ENCODE measurements at places on chromosomes 2 and 18. TPM values are rescaled to one million over a fixed set of nuclear protein-coding genes. Genes with fewer than 3 reads are reported as not detected.

GRCh38 chr2:190415794-190416775 is 7.9 kb downstream of the MFSD6 start:
- no peak for DNase-seq

DNA sequence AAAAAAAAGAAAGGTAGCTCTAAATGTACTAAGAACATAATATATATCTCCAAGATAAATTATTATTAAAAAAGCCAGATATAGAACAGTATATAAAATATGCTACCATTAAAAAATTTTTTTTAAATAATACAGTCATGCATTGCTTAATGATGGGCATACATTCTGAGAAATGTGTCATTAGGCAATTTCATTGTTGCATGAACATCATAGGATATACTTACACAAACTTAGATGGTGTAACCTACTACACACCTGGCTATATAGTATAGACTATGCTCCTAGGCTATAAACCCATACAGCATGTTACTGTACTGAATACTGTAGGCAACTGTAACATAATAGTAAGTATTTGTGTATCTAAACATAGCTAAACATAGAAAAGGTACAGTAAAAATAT is 18.3 kb upstream of the LAPTM4A start:
- DNase-seq: no peak

DNA sequence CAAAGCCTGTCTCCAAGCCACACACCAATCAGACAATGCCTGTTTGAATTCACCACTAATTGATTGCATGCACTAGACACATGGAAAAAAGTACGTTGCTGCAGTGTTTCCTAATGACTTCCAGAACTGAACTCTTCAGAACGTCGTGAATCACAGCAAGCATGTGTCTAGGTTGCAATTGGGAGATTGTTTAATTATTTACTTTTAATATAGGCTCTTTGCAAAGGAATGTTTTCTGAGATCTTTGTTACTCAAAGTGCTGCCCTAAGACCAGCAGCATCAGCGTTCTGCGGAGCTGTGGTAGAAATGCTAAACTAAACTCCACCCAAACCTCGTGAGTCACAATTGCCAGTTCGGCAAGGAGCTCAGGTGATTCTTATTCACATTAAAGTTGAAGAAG is 52.7 kb upstream of the CCDC68 start:
- DNase-seq: no peak

NAB1 gene
- 65.5 TPM for total RNA-seq

- DNase-seq: no peak
Observed at GRCh38 chr2:212398316-212398715, 140.3 kb downstream of the ERBB4 start.

ACMSD gene
- total RNA-seq: not detected

HOXD1 gene
- total RNA-seq: not detected

DNA sequence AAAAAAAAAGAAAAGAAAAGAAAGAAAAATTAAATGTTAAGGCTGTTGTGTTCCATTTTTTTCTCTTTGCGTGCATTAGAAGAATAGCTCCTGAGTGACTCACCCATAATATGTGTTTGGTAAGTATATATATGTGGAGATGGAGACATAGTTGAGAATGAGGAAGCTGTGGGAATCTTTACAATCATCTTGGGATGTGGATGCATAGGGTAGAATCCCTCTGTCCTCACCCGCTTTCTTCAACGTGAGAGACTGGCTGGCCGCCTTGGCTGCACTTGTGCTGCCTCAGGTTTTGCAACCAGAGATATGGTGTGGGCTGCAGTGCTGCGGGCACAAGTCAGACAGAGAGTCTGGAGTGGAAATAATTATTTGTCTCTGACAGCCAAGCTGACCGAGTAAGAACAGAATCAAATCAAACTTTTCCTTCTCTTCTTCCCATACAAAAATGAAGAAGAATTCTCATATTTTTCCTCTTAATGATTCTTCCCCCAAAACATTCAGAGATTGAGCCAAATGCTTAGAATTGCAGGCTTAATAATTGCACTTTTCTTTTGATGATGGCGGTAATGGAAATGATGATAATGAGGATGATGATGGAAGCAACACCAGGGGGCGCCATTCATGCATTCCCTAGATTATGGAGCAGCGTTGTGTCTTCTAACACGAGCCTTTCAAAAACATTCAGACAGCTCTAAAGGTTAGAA is 48.5 kb downstream of the SERPINB7 start:
- DNase-seq: peak; percentile 76

ZNF236 gene
- 12.8 TPM for total RNA-seq

ZRANB3 gene
- total RNA-seq: 4.1 TPM

DNA sequence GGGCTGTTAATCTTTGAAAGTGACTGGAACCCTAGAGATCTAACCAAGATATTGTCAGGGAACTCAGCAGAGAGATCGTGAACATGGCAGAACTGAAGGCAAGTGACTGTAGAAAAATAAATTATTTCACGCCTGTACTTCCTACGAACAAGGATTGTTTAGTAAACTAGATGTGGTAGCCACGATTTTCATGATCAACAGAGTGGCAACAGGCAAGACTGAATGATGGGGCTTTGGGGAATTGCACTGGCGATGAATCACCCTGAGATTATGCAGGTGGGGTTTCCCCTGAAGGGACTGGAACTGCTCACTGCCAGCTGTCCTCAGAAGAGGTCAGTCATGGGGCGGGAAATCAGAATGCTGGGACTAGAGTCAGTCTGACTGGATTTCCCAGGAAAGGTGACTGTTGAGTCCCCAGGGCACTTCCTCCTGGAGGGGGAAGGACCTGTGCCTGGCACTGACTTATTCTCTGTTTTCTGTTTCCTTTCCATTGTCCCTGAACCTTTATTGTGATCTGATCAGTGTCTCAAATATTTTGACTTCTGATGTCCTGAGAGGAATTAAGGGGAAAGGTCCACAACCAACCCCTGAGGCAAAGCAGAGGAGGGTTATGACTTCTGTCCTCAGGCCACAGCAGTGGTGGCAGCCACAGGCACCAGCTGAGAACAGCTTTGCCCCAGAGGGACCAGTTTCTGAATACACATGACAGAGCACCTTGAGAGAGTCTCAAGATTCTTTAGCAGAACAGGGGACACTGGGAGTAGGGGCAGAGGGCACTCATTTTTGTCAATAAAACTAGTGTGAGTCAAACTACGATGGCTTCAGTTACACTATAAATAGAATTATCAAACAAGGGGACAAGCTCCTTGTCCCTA is 70.0 kb downstream of the NAB1 start:
- DNase-seq: peak; percentile 47

DCDC2C gene
- not detected for total RNA-seq

DNA sequence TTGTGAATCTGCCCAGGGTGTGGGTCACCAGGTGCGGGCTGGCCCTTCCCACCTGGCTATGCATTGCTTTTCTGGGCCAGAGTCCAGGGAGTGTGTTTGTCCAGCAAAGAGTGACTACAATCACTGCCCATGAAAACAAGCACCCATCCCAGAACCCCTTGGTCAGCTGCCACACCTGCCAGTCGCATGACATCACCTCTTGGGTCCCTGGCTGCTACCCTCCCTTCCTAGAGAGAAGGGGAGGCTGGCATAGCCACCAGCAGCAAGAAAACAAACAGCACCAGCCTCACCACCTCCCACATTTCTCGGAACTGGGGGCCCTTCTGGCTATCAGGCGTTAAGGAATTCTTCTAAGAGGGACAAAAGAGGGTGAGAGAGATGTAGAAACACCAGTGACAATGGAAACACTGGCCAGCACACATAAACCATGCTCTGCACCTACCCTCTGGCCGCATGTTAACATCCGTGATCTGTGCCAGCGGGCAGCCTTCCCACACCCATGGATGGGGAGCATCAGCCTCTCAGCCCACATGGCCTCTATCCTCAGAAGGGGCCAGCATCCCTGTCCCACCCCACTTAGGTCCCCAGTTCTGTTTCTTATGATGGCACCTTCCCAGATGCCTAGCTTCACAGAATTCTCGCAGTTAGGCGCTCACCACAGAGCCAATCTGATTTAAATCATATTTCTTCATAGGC is 109.7 kb upstream of the GLI2 start:
- DNase-seq: no peak

DNA sequence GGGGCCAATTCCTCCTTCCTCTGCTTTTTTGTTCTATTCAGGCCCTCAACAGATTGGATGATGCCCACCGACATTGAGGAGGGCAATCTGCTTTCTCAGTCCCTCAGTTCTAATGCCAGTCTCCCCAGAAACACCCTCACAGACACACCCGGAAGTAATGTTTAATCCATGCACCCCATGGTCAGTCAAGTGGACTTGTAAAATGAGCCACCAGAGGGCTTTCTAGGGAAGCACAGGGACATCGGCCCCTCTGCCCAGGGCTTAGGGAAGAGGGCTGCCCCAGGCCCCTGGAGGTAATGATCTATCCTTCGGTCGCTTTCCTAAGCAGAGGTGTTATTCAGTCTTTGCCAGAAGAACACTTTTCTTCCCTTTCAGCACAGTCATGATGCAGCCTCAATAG is 107.4 kb downstream of the PDCL3 start:
- no peak for DNase-seq

DNA sequence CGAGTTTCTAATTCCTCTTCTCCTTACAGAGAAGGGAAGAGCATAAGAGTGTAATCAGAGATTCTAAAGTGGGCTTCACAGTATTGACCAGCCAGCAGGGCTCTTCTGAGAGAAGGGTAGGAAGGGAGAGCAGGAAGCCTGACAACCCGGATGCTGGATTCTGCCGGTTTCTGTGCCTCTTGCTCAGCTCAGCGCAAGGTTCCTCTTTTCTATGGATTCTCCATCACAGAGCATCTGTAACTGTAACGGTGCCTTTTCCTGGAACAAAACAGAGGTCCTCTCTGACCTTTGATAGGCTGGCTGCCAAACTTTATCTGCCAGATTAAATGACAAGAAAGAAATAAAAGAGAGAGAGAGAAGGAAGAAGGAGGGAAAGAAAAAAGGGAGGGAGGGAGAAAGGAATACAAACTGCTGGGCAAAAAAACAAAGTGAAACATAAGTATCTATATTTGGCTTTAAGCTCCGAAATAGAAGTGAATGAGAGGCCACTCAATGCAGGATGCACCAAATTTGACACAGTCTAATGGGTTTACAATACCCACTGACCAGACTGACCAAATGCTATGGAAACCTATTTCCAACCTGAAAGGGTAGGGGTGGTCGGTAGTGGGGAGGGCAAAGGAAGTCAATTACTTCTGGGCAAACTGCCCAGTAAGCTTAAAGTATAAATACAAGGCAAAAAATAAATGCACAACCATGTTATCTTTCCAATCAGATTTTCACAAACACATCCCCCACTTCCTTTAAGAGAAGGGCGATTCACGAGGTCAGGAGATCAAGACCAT is 59.2 kb downstream of the PIEZO2 start:
- DNase-seq: no peak

DNA sequence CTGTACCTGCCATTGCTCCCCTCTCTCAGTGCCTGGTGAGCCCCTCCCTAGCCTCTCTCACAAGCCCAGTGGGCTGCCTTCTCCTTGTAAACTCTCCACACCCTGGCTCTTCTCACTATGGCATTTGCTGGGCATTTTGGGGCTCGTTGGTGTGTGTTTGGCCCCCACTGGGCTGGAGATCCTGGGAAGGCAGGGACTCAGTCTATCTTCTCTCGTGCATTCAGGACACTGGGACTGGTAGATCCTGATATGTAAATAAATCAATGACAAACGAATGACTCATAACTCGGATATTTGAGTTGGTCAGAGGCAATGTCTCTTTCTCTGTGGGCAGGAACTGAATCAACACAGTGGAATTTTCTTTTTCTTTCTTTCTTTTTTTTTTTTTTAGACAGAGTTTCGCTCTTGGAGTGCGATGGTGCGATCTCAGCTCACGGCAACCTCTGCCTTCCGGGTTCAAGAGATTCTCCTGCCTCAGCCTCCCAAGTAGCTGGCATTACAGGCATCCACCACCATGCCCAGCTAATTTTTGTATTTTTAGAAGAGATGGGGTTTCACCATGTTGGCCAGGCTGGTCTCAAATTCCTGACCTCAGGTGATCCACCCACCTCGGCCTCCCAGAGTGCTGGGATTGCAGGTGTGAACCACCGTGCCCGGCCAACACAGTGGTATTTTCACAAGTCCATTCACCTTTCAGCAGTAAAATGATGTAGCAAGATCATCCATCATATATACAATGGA is 144.6 kb upstream of the SPRED2 start:
- no peak for DNase-seq

DNA sequence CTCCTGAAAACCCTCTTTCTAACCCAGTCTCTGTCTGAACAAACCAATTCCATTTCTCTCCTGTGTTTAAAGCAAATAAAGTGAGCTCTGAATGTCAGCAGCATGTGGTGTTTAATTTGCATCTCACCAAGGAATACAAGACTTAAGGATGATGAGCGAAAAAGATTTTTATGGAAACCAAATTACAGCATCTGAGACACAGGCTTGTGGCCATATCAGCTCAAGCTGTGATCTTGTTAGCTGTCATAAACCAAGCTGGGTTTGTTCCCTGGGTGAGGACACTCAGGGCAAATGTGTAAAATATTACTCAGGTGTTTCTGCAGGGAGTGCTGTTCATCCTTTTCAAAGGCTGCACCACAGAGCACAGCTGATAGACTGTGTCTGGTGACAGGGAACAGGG is 129.3 kb upstream of the REV1 start:
- DNase-seq: no peak

GRCh38 chr2:172516299-172516698 is 39.6 kb upstream of the PDK1 start:
- DNase-seq: no peak

ALPP gene
- not detected for total RNA-seq

- DNase-seq: no peak
Observed at GRCh38 chr18:8949206-8949605, 153.3 kb upstream of the NDUFV2 start.

MAP2 gene
- total RNA-seq: 4.9 TPM

NDUFS1 gene
- 250 TPM for total RNA-seq

NEU4 gene
- total RNA-seq: 0.17 TPM

GRCh38 chr2:69545477-69545932 is 98.0 kb downstream of the AAK1 start:
- no peak for DNase-seq

AMER3 gene
- not detected for total RNA-seq

TNFAIP6 gene
- 4.0 TPM for total RNA-seq

GRCh38 chr2:62000538-62000937 is 95.1 kb downstream of the COMMD1 start:
- DNase-seq: no peak

- DNase-seq: no peak
Observed at GRCh38 chr2:127023504-127023903, 83.5 kb downstream of the BIN1 start.

PRLH gene
- total RNA-seq: not detected

- peak; percentile 28 for DNase-seq
Observed at GRCh38 chr2:1728821-1729220, 15.5 kb downstream of the PXDN start.

CIDEA gene
- 0.59 TPM for total RNA-seq

POMC gene
- 5.4 TPM for total RNA-seq

GRCh38 chr18:3037423-3037915 is 24.5 kb upstream of the LPIN2 start:
- DNase-seq: no peak

GRCh38 chr2:47541848-47542450 is 139.0 kb downstream of the MSH2 start:
- DNase-seq: no peak

All from right cardiac atrium (tissue), 5 donors.